ENCODE measurements at places on chromosomes 3 and 15.

DNA sequence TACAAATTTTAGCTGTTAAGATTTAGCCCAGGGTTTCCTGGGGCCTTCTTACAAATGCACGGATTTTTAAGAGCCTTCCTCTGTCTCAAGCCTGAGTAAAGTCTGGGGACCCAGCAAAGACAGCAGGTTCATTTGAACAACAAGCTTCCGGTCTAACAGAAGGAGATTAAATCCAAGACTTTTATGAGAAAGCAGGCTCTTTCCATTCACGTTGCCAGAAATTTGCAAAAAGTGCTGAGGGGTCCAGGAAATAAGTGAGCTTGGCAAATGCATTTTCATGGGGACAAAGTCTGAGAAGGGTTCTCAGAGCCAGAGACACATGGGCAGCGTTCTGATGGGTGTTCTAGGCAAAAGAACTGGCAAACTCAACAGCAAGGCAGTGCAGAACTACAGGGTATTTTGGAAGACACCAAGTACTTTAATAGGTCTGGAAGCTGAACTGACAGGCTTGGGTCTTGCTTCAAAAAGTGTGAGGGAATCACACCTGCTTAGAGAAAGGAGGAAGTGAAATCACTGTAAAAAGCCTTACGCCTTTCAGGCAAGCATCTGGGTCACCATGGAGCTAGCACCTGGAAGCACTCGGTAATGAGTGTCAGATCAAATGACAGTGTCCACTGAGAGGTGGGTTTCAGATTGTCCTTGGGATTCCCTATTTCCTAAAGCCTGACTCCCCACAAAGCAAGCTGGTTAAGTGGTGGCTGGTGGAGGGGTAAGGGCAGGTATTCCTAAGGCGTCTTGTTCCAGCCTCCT, 115.8 kb upstream of the ARHGEF3 start:
- ATAC-seq = no peak

- ATAC-seq = no peak
These were observed 32.1 kb downstream of the DNASE1L3 start for GRCh38 chr3:58178528-58179234.

DNA sequence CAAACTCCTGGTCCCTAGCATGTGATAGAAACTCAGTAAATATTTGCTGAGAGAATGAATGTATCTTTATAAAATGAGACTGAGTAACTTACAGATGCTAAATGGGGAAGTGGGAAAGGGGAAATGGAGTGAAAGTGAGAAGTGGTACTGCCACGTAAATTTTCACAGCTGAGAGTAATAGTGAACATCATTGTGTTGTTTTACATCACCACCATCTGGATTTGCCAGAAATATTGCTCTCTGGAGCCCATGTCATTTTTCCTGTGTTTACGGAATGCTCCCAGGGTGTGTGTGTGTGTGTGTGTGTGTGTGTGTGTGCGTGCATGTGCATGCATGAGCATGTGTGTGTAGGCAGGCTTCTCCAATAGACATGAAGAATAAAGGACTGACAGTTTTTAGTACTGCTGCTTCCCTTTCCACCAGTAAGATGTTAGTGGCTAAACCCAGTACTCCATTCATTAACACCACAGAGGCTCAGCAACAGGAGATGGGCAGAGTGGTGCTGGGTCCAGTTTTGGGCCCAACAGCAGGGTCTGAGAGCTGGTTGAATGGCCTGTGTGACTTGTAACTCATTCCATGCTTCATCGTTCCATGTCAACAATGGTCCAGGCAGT, 57.3 kb downstream of the DIPK2A start:
- ATAC-seq = peak; percentile 30

GRCh38 chr3:30076899-30077298, 529.5 kb upstream of the TGFBR2 start:
- ATAC-seq = no peak

DNA sequence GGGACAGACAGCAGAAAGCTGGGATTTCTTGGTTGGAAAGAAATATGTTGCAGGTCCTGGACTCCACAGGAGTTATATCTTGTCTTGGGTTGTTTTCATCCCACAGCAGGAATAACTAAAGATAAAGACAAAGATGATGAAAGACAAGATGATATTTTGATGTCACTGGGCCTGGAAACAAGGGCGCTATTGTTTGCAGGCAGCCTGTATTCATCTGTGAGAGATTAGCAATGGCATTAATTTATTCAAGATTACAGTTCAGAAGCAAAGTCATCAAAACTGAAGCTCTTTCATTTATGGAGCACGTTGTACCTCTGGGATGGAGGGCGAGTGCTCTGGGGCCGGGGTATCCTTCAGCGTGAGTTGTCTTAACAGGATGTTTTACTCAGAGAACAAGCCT, 213.8 kb downstream of the LRTM1 start:
- ATAC-seq = no peak

- no peak for ATAC-seq
These were observed 5.3 kb upstream of the INSYN1 start for GRCh38 chr15:73758461-73758860.

All from activated CD4-positive, CD25-positive, alpha-beta regulatory T cell treated with anti-CD3 and anti-CD28 coated beads, Interleukin-2, amount 50 U/mL, for 24 hours (primary cell).